ENCODE measurements at places on chromosomes 3 and 15.
A peak's percentile ranks its signal among the peaks of the same experiment; 100 is the strongest.

DNA sequence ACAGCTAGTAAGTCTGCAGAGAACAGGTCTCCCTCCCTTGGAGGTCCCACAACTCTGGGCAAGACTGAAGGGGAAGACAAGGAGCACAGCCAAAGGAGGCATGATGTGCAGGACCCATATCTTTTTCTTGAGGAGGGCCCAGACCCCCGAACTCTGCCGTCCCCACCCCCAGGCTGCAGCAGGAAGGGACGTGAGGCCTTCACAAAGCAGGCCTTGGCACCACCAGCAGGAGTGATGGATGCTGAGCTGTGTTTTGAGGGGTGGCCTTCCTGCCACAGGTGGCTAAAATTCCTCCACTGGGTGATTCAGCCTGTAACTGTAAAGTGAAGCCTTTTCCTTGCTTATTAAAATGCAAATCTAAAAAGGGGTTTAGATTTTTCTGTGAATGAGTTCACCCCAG is 8.6 kb downstream of the PLA2G4D start:
- no peak for DNase-seq

DNA sequence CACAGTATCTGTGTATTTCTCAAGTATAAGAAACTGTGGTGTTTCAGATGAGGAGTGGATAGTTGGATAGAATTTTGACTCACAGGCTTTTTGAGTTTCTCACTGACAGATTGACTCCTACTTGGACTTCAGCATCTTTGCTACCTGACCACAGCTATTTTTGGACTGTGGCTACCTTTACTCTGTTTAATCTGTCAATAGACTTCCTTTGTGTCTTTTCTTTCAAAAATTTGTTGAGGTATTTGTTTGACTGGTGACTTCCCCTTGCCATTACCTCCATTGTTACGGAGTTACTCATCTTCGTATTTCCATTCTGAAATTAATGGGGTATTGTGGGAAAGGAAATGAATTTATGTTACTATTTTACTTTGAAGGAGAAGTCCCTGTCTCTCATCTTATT is 123.8 kb downstream of the AGBL1 start:
- DNase-seq = no peak

DNA sequence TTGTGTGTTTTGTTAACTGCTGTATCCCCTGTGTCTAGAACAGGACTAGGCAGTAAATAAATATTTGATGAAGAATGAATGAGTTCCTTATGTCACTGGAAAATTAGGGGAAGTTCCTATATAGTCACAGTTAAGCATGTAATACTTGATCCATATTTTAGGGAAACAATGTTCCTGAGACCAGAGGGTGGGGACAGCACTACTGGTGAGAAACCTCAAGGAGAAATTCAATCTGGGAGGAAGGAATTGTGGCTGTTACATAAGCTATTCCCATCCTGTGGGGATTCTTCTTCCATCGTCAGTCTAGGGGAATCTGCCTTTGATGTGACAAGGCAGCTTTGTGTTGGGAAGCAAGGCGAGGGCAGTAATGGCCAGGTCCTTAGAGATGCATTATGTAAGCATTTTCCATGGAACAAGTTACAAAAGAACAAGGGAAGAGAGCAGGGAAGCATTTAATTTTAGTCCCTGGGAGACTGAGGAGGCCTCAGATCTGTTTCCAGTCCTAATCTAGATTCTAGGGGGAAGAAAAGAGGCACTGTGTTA is 219.3 kb upstream of the TTC14 start:
- DNase-seq = no peak

DNA sequence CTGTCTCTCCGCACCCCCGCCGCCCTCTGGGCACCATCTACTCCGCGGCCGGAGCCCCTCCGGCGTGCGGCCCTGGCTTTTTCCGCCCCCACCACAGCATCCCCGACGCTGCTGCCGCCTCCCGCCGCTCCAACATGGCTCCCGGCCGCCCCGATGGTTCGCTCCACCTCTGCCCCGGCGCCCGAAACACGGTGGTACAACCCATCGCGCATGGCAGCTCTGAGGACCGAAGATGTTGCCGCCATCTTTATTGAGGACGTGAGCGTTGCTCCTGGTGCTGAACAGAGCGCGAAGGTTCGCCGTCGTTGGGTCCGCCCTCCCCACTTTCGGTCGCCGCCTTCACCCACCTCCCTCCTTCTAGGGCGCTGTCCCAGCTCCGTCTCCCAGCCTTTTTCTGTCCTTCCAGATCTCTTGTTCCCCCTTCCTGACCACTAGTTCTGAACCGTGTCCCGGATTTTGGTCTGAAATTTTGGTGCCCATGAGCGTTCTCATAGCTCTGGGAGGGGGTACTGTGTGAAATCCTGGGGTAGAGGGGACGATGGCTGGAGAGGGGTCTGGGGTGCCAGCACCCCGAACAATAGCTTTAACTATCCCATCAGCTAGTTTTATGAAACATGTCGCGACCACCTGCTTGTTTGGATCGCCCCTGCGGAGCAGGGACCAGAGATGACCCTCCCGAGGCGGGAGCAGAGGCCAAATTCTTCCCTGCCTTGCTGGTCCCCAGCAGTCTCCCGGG is at the start of gene CELSR3:
TSS of gene CELSR3 (minus strand) at position 134 of the 736 bp plus-strand sequence. CDS start 252 bp downstream, outside the sequence.
- peak; percentile 90 for DNase-seq

DNA sequence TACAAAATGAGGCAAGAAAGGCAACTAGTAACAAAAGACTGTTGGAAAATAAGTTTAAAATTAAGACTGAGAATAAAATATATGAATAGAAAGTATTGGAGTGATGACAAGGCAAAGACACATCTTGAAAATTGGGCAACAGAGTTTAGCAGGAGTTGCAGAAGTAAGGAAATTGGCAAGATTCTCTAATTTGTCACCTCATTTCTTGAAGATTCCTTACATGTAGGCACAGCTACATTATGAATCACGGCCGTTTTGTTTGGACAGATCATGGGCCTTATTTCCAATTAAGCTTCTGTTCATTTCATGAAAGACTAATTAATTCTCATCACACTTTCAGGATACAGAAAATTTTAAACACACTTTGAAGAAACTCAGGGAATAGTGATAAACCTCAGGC is 170.1 kb downstream of the ROBO1 start:
- DNase-seq = no peak

GRCh38 chr3:161117646-161118045 is 12.5 kb upstream of the B3GALNT1 start:
- DNase-seq = no peak

DNA sequence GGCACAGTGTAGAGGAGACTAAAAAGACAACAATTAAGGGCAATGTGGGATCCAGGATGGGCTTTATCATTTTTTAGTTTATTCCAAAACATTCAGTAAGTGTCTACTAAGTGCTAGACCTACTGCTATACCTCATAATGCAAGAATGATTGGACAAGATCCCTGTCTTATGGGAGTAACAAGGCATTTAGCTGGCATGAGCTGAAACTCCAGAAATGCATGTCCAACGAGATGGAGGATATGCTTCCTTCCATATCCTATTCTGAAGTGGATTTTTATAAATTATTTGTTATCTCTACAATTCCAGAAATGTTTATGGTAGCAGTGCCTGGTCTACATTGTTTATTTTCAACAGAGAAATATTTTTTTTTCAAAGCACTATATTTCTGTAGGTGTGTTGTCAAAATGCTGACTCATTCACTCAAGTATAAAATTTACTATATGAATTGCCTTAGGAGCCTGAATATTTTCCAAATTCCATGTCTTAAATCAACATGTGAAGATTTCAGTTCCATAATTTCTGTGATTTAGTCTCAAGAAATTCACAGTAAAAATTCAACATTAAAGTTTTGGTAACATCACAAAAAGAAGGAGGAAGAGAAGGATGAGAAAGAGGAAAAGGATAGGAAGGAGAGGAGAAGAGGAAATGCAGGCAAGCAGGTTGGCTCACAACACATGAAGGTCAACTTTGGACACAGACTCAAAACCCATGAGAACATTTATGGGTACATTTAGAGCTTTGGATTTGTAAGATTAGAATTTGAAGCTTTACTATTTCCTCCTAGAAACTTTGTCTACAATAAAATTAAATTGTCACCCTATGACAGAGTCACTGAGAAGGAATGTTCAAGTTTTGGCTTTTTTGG is 88.6 kb downstream of the P3H2 start:
- no peak for DNase-seq

- no peak for DNase-seq
These were observed 263.3 kb downstream of the ZIC1 start for GRCh38 chr3:147672436-147672835.

DNA sequence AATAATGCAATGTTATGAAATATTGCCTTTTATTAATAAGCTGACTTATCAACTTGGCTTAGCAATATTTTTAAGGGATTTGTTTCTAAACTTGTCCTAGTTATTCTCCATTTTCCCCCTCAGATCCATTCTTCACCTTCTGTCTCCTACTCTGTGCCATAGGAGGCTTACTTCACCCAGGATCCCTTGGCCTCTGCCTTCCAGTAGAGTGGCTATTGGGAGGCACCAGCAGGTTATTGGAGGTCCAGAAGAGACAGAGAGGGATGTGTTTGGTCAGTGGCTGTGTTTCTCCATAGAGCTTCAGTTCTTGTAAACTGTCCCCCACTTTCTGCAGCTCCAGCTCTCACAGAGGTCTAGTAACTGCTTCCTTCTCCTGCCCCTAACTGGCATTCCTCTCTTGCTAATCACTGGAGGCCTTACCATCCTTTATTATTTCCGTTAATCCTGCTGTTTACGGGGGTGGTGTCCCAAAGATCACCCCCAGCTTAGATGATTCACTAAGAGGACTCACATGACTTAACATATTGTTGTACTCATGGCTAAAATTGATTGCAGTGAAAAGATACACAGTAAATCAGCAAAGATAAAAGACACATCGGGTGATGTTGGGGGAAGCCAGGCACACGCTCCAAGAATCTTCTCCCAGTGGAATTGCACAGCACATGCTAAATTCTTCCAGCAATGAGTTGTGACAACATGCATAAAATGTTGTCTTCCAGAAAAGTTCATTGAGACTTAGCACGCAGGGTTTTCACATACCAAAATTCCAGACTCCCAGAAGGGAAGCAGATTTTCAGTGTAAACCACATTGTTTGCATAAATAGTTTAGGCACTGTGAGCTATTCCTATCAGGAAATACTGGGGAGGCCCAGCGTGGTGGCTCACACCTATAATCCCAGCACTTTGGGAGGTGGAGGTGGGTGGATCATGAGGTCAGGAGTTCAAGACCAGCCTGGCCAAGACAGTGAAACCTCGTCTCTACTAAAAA is 67.5 kb downstream of the RPL22L1 start:
- DNase-seq = no peak

DNA sequence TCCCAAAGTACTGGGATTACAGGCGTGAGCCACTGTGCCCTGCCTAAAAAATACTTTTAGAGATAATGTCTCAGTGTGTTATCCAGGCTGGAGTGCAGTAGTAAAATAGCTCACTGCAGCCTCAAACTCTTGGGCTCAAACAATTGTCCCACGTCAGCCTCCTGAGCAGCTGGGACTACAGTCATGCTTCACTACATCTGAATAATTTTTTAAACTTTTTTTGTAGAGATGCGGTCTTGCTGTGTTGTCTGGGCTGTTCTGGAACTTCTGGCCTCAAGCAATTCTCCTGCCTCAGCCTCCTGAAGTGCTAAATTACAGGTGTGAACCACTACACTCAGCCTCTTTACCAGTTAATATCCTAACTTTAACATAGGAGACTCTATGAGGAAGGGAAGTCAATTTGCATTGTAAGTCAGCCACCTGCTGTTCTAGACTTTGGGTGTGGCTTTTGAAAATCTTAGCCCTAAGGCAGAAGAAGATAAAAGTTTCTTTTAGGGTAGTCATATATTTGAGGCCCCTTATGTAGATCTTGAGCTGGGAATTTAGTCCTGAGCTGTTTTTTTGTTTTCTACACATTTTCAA is 78.2 kb upstream of the RASGRP1 start:
- DNase-seq = no peak

- DNase-seq = no peak
These were observed 43.4 kb downstream of the TPRA1 start for GRCh38 chr3:127546970-127547733.

DNA sequence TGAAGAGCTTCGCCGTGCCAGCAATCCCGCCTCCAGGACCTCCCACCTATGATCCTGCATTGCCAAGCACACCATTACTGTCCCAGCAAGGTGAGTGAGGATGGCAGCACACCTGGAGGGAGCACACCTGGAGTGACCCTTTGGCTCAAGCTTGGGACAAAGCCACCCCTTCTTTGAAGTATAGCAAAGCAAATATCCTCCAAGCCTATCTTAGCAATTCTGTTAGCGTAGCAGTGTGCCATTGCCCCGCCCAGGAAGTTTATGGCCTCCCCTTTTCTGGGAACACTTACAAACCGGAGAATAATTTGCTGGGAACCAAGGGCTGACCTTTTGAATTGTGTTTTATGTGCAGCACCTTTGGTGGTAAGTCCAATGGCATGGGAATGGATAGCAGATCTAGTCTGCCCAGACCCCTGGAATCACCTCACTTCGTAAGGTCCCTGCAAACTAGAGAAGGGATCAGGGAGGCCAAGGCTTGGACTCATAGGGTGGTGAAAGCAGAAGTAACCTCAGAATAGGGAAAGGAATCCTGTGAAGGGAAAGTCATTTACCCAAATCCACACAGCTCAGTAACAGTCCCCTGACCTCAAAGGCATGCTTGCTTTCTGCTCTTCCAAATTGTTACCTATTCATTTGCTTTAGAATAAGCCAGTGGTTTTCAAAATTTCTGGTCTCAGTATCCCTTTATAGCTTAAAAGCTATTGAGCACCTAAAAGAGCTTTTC is 70.1 kb downstream of the HCN4 start:
- no peak for DNase-seq

DNA sequence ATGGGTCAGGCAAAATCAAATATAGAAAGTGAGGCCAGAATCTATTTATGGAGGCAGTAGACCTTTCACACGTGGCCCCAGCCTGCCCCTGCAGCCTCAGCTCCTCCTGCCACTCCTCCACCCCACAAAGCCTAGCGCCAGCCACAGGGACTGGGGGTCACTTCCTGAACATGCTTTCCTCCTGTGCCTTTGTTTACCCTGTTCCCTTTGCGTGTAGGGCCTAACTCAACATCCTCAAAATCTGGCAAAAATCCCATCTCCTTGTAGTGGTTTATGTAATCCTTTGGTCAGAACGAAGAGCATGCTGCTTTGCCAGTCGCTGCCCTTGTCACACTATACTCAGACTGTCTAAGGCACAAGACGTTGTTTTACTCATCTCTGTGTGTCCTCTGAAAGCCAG is 39.6 kb downstream of the KBTBD12 start:
- no peak for DNase-seq

DNA sequence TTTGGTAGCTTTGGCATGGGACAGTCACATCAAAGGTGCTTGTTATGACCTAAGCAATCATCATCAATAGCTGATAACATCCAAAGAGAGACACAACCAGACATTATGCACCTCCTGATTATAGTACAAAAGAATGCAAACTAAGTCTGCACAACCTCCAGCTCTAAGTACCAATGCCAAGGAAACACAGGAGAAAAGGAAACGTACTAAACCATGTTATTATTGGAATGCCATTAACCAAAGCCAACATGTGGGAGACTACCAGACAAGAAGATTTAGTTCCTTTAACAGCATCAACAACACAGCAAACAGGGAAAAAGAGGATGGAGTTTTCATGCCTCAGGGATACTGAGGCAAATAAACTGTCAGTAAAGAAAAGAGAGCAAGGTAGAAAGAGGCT is 61.4 kb downstream of the CD47 start:
- DNase-seq = no peak

- DNase-seq = peak; percentile 15
These were observed 9.7 kb downstream of the CCK start for GRCh38 chr3:42256135-42256819.

Data from activated CD4-positive, alpha-beta T cell treated with anti-CD3 and anti-CD28 coated beads, Interleukin-2, Interleukin-6, amounts not matched to agents 100 ng/mL and 50 ng/mL, durations not matched to agents 16 hours and 8 hours (primary cell).